ENCODE measurements at places on chromosomes 1 and 21.

DNA sequence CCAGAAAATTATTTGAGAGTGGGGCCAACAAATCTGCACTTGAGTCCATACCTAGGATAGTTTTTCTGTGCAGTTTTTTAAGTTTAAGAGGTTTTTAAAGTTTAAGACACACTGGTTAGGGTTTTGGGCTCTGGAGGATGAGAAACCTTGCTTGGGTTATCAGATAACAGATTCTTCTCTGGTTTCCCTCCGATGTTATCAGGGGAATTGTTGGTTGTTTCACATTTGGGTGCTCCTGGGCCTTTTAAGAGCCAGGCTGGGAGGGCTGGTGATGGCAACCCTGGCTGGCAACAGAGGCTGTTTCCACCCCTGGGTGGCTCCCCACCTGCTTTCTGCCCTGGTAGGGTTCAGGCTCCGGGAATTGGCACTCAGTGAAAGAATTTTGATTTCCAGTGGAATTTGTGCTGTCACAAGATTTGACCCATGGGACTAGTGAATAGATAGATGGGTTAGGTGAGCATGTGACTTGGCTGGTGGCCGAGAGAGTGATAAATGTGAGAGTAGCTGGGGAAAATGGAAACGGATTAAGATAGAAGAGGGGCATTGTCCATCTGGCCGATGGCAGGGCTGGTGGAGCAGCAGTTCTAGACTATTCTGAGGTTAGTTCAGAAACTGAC is 14.8 kb downstream of the VANGL1 start:
- no peak for DNase-seq

- no peak for DNase-seq
Measured at GRCh38 chr21:41819236-41819855, 52.5 kb upstream of the RIPK4 start.

DNA sequence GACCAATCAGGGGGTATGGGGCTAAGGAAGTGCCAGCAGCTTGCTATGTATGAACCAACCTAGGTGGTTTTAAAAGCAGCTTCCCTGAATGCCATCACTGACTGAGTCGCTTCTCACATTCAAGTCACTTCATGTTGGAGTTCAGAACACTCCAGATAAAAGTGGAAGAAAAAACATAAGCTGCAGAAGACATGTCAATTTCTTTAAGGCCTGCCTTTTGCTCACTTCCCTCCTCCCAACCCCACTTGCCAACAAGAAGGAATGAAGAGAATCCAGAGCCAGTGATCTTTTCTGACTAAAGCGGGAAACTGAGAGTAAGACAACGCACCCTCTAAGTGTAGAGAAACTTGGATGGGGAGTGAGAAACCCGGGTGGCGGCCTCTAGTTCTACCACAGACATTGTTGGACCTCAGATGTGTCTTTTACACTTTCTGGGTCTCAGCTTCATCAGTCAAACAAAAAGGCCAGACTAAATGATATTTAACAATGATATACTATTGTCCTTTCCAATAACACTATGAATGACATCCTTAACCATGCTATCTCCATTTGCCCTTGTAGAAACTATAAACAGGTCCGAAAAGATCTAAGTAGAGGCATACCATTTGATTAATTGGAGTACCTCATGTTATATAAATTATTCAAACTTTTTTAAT is 54.1 kb downstream of the LUZP1 start:
- DNase-seq = no peak

- no peak for DNase-seq
Measured at GRCh38 chr1:88549536-88549935, 134.5 kb upstream of the PKN2 start.

GRCh38 chr1:114207635-114208034 is 54.0 kb upstream of the SYT6 start:
- DNase-seq = no peak
